ENCODE measurements at places on chromosomes 1 and 21.

GRCh38 chr1:228778026-228778425 is 42.7 kb downstream of the RHOU start:
- DNase-seq = no peak

- DNase-seq = no peak
These were observed 32.3 kb downstream of the RPL5 start for GRCh38 chr1:92864131-92864530.

- DNase-seq = peak; percentile 42
These were observed 125.4 kb upstream of the USP25 start for GRCh38 chr21:15604413-15604812.

DNA sequence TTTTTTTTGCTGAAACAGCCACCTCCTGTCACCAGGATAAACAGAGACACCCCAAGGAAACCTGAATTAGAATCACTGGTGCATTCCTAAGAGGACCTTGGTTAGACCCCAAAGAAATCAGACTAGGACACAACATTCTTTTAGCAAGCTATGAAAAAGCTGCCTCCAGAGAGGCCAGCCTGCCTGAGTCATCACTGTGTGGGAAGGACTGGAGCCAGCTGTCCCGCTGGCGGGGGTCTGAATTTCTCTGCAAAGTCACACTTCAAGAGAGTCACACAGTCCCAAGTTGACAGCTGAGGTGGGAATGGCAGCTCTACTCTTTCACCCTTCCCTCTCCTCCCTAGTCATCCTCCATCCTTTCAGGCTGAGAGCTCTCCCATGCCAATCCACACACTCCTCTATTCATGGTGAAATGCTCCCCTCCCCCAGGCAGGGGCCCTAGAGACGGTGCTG is 405.0 kb upstream of the POU3F1 start:
- peak; percentile 33 for DNase-seq

DNA sequence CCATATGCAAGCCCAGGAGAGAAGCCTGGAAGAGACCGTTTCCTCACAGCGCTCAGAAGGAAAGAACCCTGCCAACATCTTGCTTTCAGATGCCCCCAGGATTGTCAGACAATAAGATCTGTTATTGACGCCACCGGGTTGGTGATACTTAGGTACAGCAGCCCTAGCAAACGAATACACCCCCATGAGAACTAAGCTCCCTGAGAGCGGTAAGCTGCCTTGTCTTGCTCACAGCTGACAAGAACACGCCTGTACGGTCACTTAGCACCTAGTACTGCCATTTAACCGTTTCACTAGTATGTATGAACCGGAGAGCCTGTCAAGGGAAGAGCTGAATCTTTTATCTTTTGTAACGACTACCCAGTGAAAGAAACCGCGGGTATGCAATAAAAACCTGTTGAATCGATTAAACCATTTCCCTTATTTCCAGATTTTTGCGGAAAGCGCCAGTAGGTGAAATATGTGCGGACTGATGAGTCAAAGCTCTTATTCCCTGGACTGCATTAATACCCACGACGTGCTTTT is 619 bp upstream of the ZBTB8B start:
- DNase-seq = no peak

DNA sequence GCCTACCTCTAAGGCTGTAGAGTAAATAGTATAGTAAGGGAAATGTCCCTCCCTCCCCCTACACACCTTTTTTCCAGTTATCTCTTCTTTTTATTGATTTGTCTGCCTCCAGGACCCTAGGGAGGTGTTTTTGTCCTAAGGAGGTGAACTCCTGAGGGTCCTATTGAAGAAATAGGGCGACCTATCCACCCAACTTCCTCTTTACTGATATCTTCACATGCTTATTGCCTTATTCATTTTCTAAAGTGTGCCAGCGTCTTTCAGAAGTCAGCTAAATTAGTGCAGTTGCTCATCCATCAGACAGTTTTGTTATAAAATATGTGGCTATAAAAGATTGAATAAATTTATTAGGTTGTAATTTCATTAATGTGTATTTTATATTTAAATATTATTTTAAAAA is 5.9 kb downstream of the BACH1 start:
- no peak for DNase-seq

- no peak for DNase-seq
These were observed 11.5 kb downstream of the KNCN start for GRCh38 chr1:46539972-46540371.

DNA sequence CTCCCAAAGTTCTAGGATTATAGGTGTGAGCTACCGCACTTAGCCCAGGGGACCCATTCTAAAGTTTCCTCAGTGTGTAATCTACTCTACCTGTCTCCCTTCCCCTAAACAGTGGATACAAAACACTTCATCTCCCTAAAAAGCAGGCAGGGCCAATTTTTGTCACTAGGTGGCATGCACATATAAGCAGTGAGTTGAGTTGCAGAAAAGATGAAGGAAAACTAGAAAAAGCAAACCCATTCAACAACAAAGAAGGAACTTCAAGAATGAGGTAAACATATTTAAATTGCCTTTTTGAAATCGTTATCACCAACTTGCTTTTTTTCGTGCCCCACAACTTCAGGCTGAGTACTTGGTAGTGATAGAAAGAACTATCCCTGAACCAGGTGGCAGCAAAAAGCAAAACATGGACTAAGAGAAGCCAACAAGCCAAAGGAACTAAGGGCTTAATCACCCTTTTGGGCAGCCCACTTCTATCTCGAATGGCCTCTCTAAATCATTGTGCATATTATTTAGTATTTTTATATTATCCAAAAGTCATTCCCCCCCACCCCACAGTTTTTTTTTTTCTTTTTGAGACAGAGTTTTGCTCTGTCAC is 19.7 kb upstream of the ALDH9A1 start:
- peak; percentile 32 for DNase-seq

DNA sequence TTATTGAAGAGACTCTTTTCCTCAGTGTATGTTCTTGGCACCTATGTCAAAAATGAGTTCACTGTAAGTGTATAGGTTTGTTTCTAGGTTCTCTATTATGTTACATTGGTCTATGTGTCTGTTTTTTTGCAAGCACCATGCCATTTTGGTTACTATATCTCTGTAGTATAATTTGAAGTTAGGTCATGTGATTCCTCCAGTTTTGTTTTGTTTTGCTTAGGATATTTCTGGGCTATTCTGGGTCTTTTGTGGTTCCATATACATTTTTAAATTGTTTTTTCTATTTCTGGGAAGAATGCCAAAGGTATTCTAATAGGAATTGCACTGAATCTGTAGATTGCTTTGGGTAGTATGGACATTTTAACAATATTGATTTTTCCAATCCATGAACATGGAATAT is 13.2 kb downstream of the TMED5 start:
- no peak for DNase-seq

- DNase-seq = no peak
These were observed 103.6 kb upstream of the GCLM start for GRCh38 chr1:94012708-94013366.

DNA sequence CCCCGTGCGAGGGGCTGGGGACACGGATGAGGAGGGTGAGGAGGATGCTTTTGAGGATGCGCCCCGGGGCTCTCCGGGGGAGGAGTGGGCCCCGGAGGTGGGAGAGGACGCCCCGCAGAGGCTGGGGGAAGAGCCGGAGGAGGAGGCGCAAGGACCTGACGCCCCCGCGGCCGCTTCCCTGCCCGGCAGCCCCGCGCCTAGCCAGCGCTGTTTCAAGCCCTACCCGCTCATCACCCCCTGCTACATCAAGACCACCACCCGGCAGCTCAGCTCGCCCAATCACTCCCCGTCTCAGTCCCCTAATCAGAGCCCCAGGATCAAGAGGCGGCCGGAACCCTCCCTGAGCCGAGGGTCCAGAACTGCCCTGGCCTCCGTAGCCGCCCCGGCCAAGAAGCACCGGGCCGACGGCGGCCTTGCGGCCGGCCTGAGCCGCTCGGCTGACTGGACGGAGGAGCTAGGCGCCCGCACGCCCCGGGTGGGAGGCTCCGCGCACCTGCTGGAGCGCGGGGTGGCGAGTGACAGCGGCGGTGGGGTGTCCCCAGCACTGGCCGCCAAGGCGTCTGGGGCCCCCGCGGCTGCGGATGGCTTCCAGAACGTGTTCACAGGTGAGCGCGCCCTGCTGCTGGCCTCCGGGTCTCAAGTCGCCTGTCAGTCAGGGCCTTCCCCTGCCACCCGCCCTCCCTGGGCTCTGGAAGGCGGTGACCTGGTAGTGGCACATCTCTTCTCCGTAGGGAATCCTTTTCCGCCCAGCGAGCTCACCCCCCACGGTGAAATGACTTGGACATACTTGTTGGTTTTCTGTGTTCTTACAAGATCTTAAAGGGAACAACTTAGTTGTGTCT is 1.7 kb downstream of the FMN2 start:
- no peak for DNase-seq

DNA sequence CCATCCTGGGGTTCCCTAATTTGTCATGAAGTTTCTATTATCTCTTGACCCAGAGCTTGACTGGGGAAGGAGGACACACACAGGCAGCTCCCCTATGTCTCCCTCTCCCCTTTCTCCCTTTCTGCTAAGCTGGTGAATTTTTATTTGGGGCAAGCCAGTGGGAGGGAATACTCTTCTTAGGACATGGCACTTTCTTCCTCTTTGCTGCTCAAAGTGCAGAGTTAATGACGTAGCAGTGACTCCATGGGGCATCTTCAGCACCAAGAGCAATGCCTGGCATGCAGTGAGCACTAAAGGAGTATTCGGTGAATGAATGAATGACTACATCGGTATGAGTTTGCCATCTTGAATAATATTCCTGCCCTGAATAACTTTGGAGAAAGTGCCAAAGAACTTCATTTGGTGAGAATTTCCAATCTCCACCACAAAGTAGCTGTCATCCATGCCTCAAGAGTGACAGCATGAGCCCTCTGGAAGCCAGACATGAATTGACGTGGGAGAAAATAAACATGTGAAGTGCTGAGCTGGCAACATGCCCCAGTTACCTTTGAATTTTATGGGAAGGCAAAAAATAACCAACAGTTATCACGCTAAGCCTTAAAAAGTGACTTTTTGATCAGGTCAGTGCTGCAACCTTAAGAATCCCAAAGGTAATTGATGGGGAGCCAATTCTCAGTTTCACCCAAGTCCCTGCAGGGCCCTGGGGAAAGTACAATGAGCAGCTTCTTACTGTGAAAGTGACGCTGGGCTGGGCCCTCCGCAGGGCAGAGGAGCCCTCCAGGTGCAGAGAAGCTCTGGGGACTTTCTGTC is 22.1 kb upstream of the ATF3 start:
- no peak for DNase-seq

GRCh38 chr1:24235921-24236788 is 49.1 kb upstream of the IFNLR1 start:
- no peak for DNase-seq

GRCh38 chr1:181475580-181475979 is 7.7 kb upstream of the CACNA1E start:
- no peak for DNase-seq

DNA sequence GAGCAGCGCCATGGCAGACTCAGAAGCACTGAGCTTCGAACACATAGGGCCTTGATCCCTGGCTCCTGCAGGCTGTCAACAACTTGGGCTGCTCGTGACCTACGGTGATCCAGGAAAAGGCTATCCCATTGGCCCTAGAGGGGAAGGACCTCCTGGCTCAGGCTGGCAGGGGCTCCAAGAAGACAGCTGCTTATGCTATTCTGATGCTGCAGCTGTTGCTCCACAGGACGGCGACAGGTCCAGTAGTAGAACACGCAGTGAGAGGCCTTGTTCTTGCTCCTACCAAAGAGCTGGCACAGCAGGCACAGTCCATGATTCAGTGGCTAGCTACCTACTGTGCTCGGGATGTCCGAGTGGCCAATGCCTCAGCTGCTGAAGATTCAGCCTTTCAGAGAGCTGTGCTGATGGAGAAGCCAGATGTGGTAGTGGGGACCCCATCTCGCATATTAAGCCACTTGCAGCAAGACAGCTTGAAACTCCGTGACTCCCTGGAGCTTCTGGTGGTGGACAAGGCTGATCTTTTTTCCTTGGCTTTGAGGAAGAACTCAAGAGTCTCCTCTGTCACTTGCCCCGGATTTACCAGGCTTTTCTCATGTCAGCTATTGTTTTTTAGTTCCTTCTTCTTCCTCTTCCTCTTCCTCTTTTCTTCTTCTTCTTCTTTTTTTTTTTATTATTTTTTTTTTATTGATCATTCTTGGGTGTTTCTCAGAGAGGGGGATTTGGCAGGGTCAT is 18.9 kb downstream of the ITLN2 start:
- no peak for DNase-seq
